CD4-positive, CD25-positive, alpha-beta regulatory T cell (primary cell): ENCODE measurements at places on chromosomes 13 and 19. TPM values are rescaled to one million over a fixed set of nuclear protein-coding genes. Genes with fewer than 3 reads are reported as not detected.

TPTE2 gene
- not detected for polyA plus RNA-seq

SLAIN1 gene
- 22.0 TPM for polyA plus RNA-seq

PTPRH gene
- not detected for polyA plus RNA-seq

PDE4A gene
- 2.9 TPM for polyA plus RNA-seq

GRCh38 chr19:13803038-13803437 lies 7.8 kb downstream of the ZSWIM4 start:
- DNase-seq: no peak

DNA sequence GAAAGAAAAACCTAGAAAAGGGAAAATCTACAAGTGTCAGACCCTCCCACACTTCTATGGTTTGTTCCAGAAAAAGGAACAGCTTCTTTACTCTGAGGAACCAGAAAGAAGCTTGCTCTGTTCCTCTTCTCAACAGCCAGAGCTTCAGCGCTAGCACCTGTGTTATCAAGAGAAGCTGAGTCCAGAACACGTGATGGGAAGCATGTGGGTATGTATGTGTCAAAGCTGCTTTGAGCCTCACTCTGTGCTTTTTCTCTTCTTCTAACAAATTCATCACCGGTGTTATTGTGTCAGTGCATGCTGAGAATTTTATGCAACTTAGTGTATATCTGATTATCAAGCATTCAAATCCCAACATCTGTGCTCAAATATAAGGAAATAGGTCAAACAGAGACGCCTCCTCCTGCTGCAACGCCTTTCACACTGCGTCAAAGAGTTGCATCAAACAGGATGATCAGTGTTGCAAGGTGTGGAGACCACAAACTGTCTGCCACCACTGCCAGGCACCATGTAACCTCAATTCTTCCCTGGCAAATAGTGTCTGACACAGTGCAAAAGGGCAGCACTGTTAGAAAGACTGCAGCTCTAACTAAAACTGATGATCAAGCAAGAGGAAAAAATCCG lies 83.9 kb downstream of the LRRC63 start:
- DNase-seq: peak; percentile 68

- DNase-seq: peak; percentile 54
Measured at GRCh38 chr19:2253106-2254063, 2.8 kb downstream of the JSRP1 start.

DNA sequence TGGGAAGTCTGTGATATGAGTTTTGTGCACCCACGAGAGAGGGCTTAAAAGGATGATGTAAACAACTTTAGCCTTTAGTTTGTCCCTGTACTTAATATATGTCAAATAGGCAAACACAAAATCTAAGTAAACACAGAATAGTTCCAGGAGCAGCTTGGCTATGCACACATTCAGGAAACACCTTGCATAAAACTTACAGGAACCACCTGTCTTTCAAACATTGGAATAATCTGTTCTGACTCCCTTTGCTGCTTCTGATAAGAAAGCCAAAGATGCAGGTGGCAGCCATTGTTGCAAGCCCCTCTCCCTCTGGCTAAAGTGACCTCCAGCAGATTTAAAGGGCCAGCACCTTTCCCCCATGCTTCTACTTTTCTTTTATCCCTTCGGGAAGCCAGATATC lies 4.7 kb downstream of the EEF1AKMT1 start:
- no peak for DNase-seq

GRCh38 chr13:113922412-113923118 lies 51.3 kb downstream of the C13orf46 start:
- DNase-seq: no peak

CGB8 gene
- polyA plus RNA-seq: not detected

DNA sequence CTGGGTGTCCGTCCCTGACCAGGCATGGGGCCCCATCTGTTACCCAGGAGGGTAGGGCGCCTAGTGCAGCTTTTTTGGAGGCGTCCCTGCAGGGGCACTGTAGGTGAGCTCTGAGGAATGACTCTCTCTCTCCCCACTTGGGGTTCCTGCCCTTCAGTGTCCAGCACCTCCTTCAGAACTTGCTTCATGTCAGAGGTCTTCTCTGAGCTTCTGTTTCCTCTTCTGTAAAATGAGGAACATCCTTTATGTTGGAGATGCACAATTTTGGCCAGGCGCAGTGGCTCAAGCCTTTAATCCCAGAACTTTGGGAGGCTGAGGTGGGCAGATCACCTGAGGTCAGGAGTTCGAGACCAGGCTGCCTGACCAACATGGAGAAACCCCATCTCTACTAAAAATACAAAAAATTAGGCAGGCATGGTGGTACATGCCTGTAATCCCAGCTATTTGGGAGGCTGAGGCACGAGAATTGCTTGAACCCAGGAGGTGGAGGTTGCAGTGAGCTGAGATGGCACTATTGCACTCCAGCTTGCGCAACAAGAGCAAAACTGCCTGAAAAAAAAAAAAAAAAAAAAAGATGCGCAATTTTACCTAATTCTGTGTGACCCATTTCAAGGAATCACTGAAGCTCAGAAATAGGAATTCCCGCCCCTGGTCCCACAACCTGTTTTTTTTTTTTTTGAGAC lies 15.2 kb upstream of the PIK3R2 start:
- no peak for DNase-seq

- no peak for DNase-seq
Measured at GRCh38 chr19:6694147-6694815, 24.3 kb upstream of the TNFSF14 start.

DNA sequence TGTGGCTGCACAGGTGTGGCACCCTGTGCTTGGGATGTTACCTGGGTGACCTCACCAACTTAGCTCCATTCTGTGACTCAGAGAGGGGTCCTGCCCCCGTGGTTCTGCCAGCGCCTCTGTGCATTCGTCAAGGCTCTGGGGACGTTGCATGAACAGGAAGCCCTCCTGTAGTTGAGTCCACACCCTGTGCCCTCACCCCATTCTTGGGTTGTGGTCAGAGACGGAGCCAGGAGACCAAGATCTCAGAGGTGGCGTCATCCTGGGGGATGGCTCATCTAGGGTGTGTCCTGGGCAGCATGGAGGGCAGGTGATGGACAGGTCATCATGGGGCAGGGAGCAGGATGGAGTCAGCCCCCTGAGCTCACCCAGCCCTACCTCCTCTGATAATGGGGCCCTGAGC lies 2.5 kb downstream of the COX6B2 start:
- no peak for DNase-seq

APBA3 gene
- 42.4 TPM for polyA plus RNA-seq

ZNF835 gene
- polyA plus RNA-seq: 5.0 TPM

- no peak for DNase-seq
Measured at GRCh38 chr13:102651392-102651791, 43.5 kb downstream of the METTL21C start.

ZNF541 gene
- polyA plus RNA-seq: 0.42 TPM

DNA sequence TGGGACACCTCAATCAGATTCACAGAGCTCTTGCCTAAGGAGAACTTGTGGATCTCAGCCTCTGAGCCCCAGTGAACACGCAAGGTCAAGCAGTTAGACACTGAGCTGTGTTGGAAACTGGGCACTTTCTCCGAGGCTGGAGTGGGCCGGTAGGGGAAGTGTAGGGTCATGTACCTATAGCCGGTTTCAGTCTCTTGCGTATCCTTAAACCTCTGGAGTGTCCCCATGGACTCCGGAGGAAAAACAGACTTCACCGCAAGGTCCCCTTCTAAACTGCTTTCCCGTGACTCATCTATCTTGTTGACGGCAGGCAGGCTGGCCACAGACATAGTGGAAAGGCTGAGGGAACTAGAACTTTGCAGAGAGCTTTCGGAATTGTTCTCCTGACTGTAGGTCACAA lies 11.3 kb downstream of the IQCN start:
- DNase-seq: no peak
